Hippocampal formation (tissue), 2 donors: ENCODE measurements at places on chromosomes 3 and 15.

- no peak for DNase-seq
These were observed 143.6 kb upstream of the UBE2E1 start for GRCh38 chr3:23662079-23662617.

GRCh38 chr3:3632449-3632848, 166.8 kb upstream of the LRRN1 start:
- DNase-seq = no peak

- DNase-seq = no peak
These were observed 74.9 kb downstream of the ADCY5 start for GRCh38 chr3:123374016-123374415.

DNA sequence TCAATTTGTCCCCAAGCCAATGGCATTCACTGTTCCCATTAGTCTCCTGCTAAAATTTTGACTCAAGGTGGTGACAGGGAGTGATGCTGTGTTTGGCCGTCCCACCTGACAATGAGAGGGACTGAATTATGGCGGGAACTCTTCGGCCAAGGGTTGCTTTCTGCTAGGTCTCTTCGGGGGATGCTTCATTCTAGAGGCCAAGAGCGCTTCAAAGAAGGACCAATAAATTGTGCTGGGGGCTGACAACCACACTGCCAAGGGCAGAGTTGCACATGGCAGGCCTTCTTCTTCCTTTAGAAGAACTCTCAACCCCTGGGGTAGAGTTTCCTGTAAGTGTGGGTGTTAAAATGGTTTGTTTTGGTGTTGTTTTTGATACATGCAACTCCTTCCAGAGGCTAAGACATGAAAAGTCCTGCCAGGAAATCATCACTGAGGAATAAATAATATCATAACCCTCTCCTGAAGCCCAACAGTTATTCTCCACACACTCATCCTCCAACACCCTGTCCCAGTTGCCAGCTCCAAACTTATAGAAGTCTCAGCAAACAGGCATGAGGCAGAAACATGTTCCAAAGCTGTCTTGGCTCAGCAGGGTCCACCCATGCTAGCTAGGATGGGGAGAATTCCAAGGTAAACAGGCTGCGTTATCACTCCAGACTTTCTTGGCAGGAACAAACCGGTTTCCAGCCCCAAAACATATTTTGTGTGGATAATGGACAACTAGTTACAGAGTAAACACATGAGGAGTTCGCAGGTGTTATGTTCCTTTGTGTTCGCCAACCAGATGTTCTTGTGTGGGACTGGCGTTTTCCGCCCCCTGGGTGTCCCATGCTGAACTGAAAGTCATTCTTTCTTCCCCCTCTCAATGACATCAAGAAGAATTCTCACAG, 396.7 kb upstream of the RGMA start:
- no peak for DNase-seq

DNA sequence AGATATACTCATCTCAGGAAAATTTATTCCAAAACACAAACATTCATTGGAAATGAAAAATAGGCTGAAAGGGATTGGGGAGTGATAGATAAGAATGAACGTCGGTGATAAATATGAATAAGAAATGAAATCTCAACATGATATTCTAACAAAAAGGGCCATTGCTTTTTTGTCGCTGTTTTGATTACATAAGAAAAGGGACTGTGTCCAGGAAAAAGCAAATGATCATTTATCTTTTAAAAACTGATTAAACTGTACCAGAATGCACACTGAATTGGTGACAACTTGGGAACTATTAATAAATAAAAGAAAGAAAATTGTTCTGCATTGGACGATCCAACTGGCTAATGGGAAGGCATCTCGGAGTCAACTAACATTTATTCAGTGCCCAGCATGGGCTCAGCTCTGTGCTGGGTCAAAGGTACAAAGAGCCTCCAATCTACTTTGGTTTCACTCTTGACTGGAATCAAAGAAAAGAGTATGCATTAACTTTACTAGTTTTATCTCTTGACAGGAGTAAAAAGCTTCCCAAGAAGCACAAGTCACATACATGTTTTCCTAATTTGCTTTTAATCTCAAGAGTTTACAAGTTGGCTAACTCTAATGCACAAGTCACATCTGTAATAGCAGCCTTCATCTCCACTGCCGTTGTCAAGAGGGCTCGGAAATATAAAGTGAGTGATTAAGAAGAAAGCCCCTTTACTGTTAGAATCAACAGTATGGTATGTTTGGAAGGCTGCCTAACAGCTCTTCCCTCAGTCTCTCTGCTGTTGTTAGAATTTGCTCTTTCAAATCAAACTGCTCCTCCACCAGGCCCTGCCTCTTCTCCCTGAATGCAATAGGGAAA, 280.0 kb downstream of the IGSF11 start:
- no peak for DNase-seq

DNA sequence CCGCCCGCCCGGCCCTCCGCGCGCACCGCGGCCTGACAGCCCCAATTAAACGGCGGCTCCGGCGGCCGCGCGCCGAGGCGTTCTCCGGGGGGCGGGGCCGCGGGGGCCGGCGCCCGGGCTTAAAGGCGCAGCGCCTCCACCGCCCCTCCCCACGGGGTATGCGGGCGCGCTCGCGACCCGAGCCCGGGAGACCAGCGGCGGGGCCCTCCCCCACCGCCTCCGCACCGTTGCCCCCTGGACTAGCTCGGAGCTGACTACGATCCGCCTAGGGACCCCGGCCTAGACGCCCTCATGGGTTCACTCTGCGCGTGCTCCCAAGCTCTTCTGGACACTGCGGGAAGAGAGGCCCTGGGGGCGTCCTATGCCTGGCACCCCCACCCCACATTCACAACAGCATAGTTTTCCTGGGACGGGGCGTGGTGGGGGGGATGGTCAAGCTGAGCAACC, at the start of gene DUSP7:
DUSP7 (minus strand) TSS at position 51 of the 447 bp plus-strand sequence. CDS start 205 bp downstream, outside the sequence.
- peak; percentile 57 for DNase-seq

DNA sequence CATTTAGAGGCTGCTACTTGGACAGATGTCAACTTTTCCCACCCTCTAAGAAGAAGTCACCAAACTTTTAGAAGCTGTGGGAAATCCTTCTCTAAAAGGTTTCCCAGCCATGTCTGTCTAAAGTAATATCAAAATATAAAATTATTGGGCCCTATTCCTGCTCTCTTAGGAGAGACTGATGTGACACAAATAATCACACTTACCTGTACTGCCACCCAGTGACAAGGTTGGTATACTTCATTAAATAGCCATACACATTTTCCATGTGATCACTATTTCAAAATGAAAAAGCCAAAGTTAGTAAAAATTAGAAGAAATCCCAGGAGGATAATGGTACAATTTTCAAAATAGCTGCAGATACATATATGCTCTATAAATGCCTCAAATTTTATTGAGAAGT, 12.6 kb downstream of the OSBPL11 start:
- DNase-seq = no peak

GRCh38 chr3:40895109-40895508, 304.2 kb upstream of the CTNNB1 start:
- DNase-seq = no peak

DNA sequence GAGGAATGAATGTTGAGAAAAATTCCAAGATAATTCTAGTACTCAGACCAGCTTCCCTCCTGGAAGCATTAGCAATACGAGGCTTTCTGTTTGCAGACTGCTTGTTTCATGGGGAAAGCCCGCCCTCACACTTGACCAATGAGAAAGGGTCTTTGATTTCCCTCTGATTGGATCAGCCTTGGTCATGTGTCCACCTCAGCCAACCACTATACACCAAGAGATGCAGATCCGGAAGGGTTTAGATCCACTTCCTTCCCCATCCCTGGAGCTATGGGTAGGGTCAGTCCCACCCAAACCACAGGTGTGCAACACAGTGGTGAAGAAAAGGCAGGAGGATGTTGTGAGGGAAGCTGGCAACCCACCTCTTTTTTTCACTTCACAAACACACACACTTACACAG, 154.7 kb downstream of the SV2B start:
- DNase-seq = no peak

- DNase-seq = peak; percentile 78
These were observed at the start of gene TRPC1 for GRCh38 chr3:142723968-142724681. Gene TRPC1, plus strand, starts transcription at chr3:142724034. Its CDS starts 526 bp downstream, at chr3:142724560.

- peak; percentile 68 for DNase-seq
These were observed 34.8 kb upstream of the RASA2 start for GRCh38 chr3:141452045-141452444.

GRCh38 chr3:98778852-98779413, 15.8 kb downstream of the ST3GAL6 start:
- no peak for DNase-seq

DNA sequence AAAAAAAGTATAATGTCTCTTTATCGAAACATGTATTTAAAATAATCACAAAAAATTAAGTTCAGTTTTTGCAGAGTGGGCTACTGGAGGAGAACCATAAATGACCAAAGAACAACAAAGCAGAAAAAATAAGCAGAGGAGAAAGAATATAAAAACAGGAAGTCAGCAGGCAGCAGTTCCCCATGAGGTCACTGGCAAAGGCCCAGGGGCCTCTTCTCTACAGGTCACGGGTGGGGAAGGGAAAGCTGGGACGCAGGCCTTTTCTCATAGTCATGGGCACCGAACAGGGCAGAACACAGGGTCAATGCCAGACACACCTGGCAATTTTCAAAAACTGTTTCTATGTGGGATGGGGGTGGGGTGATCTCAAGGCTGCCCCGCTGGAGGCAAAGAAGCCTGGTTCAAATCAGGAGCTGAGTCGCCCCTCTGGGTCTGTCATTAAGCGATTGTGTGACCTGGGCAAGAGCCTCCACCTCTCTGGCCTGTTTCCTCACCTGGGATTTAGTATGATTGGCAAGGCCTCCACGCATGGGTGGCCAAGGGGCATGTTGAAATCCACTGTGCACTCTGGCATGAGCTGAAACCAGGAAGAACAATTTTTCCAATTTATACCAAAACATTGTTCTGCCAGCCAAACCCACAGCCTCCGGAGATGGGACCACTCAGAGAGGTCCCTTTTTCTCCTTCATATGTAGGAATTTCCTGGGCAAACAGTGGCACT, 43.8 kb upstream of the UACA start:
- peak; percentile 27 for DNase-seq

DNA sequence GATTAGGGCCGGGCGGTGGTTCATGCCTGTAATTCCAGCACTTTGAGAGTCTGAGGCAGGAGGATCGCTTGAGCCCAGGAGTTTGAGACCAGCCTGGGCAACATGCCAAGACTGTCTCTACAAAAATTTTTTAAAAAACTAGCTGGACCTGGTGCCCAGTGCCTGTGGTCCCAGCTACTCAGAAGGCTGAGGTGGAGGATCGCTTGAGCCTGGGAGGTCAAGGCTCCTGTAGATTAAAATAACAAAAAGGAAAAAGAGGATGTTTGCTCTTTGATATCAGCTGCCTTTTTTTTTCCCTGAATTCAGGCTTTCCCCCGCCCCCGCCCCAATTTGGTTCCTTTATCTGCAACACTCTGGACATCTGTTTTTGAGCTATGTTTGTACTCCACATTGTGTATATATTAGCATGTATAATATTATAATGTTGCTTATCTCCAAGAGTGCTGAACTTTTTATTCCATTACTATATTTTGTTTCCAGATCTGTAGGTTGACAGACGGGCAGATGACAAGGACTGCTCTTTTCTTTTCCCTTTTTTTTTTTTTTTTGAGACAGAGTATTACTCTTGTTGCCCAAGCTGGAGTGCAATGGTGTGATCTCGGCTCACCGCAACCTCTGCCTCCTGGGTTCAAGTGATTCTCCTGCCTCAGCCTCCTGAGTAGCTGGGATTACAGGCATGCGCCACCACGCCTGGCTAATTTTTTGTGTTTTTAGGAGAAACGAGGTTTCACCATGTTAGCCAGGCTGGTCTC, 4.6 kb downstream of the SNAP23 start:
- DNase-seq = no peak

DNA sequence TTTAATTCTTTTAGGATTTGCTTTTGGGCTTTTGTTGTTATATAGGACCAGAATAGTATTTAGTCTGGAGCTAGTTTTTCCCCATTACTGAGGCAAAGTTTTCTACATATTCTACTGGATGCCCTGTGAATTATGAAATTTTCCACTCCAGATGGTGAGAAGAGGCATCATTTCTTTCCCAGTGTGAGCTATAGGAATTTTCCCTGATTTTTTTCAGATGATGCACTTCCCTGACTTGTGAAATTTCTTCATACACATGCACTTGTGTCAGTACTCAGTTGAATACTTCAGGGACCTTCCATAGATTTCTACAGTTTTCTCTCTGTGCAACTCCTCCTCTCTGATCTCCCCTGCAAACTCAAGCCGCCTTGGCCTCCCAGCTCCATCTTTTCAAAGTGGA, 73.7 kb upstream of the SLCO2A1 start:
- DNase-seq = no peak

- DNase-seq = peak; percentile 89
These were observed 75.5 kb downstream of the ZBTB20 start for GRCh38 chr3:115071601-115072000.

GRCh38 chr3:115588201-115589115, 34.9 kb upstream of the GAP43 start:
- no peak for DNase-seq

- no peak for DNase-seq
These were observed 61.7 kb downstream of the B3GALNT1 start for GRCh38 chr3:161043336-161044035.

- no peak for DNase-seq
These were observed 275.5 kb downstream of the MECOM start for GRCh38 chr3:169387751-169388696.

- DNase-seq = no peak
These were observed 153.1 kb downstream of the OSBPL10 start for GRCh38 chr3:31828007-31828406.

GRCh38 chr3:65908588-65908987, 130.1 kb downstream of the MAGI1 start:
- DNase-seq = no peak

DNA sequence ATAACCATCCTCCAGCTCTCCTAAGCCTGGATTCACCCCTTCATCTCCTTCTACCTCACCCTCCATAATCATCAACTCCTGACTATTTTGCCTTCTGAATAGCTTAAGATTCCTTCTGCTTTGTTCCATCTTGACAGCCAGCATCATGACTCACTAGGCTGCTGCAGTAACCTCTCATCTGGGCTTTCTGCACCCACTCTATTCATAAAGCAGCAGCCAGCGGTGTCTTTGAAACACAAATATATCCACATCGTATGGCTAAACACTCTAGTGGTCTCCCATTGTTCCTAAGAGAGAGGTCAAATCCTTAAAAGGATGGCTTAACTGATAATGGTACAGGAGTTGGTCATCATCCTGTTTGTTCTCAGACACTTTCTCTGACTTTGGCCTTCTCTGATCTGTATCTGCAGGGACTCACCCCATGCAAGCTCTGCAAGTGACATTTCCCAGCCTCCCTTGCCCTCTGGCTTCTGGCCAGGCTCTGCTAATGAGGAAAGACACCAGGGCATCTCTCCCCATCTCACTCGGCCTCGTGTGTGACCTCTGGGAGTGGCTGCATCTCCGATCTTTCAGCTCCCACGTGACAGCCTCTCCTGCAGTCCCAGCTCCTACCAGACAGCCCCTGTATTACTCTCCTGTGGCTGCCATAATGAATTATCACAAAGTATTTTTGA, 6.2 kb downstream of the GRK7 start:
- DNase-seq = no peak

DNA sequence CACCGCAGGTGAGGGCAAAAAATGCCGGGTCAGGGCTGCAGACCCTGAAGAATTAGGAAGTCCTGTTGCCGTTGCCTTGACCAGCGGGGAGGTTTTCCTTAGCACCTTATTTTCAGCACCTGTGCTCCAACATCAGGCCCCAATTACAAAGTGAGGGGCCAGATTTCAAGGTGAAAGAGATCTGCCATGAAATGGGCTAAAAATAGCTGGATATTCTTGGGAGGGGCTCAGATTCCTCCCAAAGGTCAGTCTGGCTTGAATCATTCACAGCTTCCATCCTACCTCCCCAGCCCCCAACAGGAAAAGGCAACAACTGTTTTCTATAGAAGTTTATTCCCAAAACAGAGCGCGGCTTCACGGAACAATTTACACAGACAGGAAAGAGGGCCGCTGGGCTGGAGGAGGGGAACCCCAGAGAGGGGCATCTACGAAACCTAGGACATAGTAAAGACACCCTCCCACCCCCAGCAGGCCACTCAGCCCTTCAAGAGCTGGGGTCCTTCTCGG, 941 bp upstream of the SLC26A6 start:
- DNase-seq = no peak
